NCI-H446 (cell line): ENCODE measurements at places on chromosomes 6 and 20.
A peak's percentile ranks its signal among the peaks of the same experiment; 100 is the strongest.

- no peak for DNase-seq
Measured at GRCh38 chr6:45986746-45987274, 28.9 kb downstream of the CLIC5 start.

DNA sequence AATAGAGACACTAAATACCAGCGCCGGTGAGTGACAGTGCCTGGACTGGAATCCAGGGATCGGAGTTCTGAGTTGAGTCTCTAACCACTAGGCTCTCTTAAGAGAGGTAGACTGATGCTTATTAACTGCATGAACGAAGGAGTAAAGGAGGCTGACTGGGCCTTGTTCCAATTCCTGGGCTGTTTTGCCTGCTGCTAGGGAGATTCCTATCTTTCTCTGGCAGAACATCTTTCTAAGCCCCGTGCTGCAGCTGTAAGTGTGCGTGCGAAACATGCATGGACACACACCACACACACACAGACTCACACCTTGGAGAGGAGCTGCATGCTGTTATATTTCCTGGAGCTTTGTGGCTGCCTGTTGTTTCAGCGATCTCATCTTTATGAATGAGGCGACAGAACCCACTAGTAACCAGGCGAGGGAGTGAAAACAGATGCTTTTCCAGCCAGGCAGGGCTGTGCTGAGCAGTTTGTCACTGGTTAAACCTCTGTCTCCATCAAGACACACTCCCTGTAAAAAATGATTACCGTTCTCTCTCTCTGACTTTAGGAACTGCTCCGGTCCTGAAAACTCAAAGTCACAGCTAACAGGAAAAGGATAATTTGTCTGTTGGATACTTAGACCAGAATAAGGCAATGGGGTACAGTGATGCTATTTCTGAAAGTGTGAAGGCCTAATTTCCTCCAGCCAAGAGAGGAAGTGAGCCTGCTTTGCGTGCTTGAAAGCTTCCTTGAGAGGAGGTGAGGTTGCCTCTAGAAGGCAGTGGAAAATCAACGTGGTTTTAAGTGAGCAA lies 157.4 kb upstream of the ZNF217 start:
- no peak for DNase-seq

DNA sequence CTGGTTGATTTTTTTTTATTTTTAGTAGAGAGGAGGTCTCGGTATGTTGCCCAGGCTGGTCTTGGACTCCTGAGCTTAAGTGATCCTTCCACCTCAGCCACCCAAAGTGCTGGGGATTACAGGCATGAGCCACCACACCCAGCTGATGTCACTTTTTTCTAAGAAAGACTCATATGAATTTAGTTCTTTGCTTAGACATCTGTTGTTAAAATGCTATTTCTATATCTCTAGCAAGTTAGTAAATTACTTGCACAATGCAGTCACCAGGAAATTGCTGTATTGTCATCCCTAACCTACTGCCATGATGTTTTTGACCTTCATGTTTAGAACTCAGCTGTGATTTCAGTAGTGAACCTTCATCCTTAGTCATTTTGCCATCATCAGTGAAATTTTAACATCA lies 5.7 kb downstream of the KDM1B start:
- no peak for DNase-seq

GRCh38 chr20:10469599-10469998 lies 34.5 kb downstream of the SLX4IP start:
- peak; percentile 86 for DNase-seq

DNA sequence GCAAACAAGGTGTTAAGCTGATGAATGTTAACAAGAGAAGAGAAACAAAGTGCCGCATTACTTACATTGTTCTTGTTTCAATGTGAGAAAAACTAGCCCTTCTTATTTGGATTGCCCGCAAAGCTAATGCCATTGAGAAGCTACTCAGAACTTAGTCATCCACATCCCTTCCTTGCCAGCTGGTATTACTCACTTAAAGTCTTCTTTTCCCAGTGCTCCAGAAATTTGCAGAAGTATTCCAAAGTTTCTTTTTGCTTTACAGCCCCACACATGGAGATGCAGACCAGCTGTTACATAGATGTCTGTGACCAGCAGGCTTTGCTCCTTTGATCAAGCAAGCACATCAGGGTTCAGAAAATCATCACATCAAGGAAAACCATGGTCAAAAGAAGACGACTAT lies 529.0 kb downstream of the TBC1D32 start:
- DNase-seq = no peak

GRCh38 chr6:6915219-6915618 lies 192.5 kb upstream of the RREB1 start:
- no peak for DNase-seq

GRCh38 chr6:82385102-82385501 lies 21.5 kb downstream of the TPBG start:
- DNase-seq = no peak

GRCh38 chr6:53066077-53066417 lies 843 bp downstream of the FBXO9 start:
- no peak for DNase-seq

GRCh38 chr6:1872649-1873131 lies 263.0 kb downstream of the FOXC1 start:
- DNase-seq = peak; percentile 62

GRCh38 chr6:137715589-137716045 lies 151.4 kb upstream of the TNFAIP3 start:
- DNase-seq = no peak

DNA sequence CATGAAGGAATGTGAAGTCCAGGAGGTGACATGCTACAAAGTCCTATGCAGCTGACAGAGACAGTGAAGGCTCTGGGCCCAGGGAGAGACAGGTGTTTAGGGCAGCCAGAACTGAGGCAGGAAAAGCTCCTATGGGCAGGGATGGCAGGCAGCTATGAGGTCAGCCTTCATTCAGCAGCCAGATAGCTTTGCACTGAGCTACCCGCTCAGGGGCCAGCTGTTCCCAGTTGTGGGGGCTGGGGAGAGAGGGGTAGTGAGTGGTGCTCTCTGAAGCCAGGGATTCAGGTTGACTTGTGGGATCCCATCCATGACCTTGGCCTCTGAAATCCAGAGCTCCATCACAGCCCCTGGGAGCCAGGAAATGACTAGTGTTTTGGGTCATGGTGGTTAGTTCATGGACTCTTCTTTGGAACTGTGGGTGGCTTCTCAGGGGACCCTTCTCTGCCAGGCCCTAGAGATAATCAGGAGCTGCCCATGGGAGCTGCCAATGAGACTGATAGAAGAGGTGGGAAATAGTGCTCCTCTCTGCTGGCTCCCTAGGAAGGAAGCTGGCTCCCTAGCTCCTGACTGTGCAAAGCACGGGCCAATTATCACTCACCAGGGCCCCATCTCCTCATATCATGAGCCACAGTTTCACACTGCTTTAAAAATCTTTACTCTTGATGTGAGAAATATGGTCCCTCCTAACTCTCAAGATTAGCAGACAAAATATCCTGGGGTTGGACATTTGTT lies 127.7 kb downstream of the VEGFA start:
- DNase-seq = no peak
